ENCODE measurements at places on chromosomes 5 and 9.

DNA sequence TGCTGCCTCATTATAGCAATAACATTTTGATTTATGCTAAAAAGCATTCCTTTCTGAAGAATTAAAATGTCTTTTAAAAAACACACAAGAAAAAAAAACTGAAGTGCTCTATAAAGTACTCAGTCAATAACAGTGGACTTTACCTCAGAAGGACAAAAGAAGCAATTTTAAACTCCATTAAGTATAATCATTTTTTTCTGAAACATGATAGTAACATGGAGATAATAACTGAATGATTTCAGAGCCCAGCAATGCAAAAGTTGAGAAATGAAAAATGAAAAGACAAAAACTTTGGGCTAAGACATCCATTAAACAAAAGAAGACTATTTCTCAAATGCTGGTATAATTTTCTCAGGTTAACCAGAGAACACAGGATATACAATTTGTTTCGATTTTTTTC is 78.7 kb downstream of the RFX3 start:
- DNase-seq = no peak

DNA sequence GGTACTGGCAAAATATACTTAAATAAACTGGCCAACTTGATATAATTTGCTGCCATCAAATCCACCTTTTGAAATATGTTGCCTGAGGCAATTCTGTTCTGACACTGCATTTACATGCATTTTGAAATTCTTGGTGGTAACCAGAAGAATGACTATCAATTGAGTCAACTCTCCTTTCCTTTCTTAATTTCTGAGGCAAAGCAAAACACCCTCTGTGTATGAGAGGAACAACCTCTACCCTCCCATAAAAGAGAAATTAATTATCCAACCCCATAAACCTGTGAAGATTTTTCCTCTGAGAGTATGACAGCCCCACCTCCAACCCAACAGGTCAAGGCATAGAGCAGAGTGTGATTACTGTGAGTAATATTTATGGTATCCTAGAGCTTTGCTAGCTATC is 286.8 kb downstream of the NR2F1-AS1 start:
- DNase-seq = no peak

DNA sequence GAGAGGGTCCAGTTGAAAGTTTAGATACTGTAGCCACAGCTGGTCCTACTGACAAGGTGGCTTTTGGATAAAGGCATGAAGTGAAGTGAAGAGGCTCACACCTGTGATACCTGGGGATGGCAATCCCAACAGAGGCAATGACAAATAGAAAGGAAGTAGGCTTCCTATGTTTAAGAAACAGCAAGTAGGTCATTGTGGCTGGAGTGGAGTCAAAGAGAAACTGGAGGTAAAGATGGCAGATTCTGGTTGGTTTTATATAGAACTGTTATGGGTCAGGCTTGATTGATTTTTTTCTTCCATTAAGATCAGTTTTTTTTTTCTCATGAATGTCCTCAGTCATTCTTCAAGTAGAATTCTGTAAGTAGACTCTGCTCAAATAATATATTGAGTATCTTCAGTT is 79.5 kb downstream of the ANXA1 start:
- no peak for DNase-seq

- DNase-seq = no peak
These were observed 63.7 kb upstream of the PPP2CA start for GRCh38 chr5:134289509-134290113.

DNA sequence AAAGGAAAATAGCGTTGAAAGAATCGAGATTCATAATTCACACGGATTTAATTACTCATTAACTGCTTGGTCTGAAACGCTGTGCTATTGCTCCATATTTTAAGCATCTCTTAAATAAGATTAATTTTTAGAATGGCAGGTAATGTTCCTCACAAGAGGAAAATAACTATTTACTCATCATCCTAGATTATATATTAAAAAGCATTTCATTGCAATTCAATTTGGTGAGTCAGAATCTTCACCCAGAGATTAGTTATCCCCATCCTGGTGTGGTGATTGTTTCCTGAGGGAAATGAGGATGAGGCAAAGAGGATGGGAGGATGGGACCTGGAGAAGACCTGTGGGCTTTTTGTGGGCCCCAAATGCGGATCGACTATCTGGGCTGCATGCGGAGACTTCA is 145.5 kb upstream of the MAP1B start:
- no peak for DNase-seq

DNA sequence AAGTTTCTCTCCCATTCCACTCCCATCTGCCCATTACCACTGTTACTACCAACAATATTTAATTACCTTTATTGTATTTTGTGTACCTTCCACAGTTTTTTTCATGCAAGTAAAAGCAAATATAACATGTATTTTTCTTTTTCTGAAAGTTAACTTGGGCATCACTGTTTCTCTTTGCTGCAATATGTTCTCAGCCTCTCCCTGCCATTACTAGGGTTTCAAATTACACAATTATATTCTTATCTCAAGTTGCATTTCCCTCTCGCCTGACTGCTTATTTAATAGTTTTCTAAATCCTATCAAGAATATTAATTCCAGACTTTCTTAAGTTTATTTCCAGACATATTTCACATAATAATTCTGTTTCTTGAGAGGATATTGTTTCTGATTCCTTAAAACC is 46.9 kb upstream of the GAS1 start:
- no peak for DNase-seq

- no peak for DNase-seq
These were observed 139.4 kb downstream of the GAPVD1 start for GRCh38 chr9:125400725-125401716.

DNA sequence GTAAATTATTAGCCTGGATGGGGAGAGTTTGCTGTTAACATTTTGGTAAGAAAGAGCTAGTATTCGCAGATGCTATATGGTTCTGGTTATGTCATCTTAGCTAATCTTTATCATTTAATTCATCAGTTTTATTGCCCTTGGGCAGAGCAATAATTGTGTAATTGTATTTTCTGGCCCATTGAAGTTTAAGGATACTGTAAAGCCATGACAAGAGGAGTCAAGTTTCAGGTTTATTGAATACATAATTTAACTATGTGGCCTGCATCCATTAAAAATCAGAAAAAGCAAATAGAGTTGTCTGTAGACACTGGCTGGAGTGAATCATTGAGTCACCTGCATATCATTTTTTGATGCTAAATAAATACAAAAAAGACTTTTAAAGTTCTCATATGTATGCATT is 255.8 kb downstream of the PRELID2 start:
- DNase-seq = no peak

GRCh38 chr5:122981846-122982245 is 54.7 kb downstream of the PPIC start:
- DNase-seq = no peak

- DNase-seq = no peak
These were observed 42.2 kb upstream of the UGT3A2 start for GRCh38 chr5:36108758-36109460.

- DNase-seq = no peak
These were observed 49.5 kb downstream of the DAB2IP start for GRCh38 chr9:121700832-121701419.

DNA sequence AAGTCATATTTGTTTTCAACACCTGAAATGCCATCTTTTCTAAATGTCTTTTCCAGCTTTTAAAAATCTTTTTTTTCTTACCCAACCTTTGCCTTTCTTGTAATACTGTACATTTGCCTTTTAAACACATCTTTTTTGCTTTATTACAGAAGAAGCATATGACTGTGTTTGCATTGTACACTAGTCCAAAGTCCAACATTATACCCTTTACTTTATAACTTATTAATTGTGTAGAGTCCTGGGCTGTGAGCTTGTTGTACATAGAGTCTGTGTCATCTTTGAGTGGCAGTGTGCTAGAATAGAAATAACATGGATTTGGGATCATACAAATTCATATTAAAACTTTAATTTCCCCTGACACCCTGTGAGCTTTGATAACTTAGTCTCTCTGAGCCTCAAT is 23.7 kb downstream of the CWC27 start:
- no peak for DNase-seq

GRCh38 chr5:103120607-103121200 is 603 bp downstream of the PPIP5K2 start:
- no peak for DNase-seq
